Progenitor cell of endocrine pancreas (in vitro differentiated cells): ENCODE measurements at places on chromosomes 7 and 10.
A peak's percentile ranks its signal among the peaks of the same experiment; 100 is the strongest.

DNA sequence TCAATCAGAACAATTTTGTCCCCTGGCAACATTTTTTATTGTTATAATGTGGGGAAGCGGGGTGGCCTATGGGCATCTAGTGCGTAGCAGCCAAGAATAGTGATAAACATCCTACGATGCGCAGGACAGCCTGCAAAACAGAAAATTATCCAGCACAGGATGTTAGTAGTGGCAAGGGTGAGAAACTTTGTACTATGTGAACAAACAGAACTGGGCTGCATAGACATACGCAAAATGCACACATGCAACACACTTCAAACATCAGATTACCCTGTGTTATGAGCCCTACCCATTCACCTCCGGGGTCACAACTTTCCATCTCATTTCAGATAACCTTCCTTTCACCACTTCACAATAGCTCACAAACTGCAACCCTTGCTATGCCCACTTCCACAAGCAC is 3.1 kb downstream of the ZNF786 start:
- H3K27me3 ChIP-seq = no peaks in the 10 kb centered on the region
- peaks cover 36% of the 10 kb centered on the region for H3K36me3 ChIP-seq
- H3K4me1 ChIP-seq = peaks cover 7% of the 10 kb centered on the region

DNA sequence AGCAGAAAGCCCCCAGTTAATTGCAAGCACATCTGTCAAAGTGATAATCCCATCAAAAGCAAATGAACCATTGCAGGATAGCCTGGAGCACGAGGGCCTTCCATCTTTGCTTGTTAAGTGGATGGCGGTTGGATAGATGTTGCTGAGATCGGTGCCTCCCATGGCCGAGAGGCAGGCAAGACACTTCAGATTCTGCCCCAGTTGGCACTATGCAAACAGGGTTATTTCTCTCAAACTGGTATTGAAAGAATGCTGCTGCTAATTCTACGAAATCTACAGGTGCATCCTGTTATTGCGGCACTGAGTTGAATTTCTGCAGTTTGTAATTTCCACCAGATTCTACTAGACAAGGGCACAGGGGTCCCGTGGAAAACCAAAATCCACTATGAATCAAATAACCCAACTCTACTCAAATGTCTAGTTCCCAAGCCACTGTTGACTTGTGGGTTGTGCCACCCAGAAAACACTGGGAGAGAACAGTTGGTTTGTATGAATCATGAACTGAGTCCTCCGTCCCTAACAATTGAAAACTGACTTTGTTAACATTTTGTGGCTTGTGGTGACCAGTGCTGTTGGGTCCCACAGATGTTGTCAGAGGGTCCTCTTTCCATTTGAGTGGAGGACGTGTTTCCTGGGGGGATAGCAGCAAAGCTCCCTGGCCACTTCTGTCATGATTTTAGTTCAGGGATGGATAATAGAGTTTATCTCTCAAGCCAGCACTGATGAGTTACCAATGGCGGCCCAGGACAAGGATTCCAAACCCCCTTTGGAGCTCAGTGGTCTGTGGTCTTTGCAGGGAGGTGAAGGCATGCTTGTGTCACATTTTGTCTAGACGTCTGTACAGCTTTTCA is 7.1 kb upstream of the IL2RA start:
- no peak overlapping the region for H3K27ac ChIP-seq
- no peak for DNase-seq
- H3K36me3 ChIP-seq = no peaks in the 10 kb centered on the region
- H3K27me3 ChIP-seq = peaks cover 26% of the 10 kb centered on the region
- no peak overlapping the region for H3K4me3 ChIP-seq

- H3K27ac ChIP-seq = peak overlapping the region; percentile 19
- H3K27me3 ChIP-seq = no peaks in the 10 kb centered on the region
- H3K4me3 ChIP-seq = no peak overlapping the region
- peaks cover 1% of the 10 kb centered on the region for H3K4me1 ChIP-seq
Observed at GRCh38 chr10:91838199-91838598, 40.0 kb downstream of the TNKS2 start.

DNA sequence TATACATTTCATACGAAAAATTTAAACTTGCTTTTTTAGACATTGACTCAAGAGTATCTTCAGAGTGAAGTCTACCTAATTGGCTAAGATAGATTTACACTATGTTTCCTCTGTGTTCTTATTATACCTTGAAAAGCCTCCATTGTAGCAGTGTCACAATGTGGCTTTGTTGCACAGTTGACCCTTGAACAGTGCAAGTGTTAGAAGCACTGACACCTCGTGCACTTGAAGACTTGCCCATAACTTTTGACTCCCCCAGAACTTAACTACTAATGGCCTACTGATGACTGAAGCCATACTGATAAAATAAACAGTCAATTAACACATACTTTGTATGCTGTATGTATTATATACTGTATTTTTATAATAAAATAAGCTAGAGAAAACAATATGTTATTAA is 84.3 kb downstream of the CPED1 start:
- no peaks in the 10 kb centered on the region for H3K4me1 ChIP-seq
- DNase-seq = no peak

DNA sequence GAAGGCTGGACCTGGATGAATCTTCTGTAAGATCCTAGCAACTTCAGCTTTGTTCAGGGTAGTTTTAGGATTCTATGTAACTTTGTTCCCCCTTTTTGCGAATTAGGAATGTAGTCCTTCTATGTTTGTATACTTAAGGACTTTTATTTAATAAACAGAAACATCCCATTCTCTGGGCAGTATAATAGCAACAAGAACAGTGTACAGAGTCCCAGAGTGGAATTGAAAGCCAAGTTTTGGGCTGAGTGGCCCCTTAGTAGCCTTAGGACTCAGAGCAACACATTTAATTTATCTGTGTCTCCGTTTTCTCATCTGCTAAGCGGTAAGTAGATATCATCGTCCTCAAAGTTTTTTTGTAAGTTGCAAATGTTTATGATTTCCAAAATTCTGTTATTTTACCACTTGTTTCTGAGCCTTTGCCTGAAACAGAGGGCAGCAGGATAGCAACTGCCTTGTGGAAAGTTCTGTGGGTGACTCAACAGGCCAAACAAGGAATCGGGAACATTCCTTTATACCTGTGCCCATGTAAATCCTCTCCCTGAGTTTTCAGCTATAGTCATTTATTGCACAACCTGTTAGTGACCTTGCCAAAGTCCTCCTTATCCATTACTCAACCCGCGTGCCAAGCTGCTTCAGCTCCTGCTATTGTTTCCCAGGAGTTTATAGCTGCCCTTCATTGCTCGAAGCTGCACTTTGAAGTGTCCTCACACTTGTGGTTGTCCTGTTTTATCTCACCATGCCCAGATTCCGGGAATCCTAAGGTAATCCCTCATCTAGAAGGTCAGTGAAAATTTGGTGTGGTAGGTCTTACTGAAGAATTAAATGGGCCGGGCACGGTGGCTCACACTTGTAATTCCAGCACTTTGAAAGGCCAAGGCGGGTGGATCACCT is 199.1 kb upstream of the AHR start:
- H3K4me3 ChIP-seq = no peak overlapping the region
- no peaks in the 10 kb centered on the region for H3K36me3 ChIP-seq
- H3K27ac ChIP-seq = no peak overlapping the region
- DNase-seq = no peak

GRCh38 chr10:79926037-79926436 is 22.9 kb downstream of the SFTPD start:
- DNase-seq = no peak
- H3K36me3 ChIP-seq = no peaks in the 10 kb centered on the region
- H3K27ac ChIP-seq = no peak overlapping the region
- no peak overlapping the region for H3K4me3 ChIP-seq
- no peaks in the 10 kb centered on the region for H3K4me1 ChIP-seq
- H3K27me3 ChIP-seq = peaks cover 17% of the 10 kb centered on the region

DNA sequence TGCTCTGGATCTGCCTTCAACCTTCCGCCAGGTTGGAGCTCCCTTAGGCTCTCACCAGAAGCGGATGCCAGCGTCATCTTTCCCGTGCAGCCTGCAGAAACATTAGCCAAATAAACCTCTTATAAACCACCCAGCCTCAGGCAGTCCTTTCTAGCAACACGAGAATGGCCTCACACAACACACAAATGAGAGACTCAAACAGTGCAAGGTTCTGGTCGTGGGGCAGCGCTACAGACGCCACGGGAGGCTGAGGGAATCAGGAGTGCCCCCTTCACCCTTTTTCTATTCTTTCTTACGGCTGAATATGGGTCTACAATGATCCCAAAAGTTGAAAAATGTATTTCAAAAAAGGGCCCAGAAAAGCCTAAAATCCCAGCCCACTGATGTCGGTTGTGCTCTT is 96.4 kb downstream of the FOXL3 start:
- H3K36me3 ChIP-seq = peaks cover 9% of the 10 kb centered on the region
- H3K4me3 ChIP-seq = no peak overlapping the region
- H3K4me1 ChIP-seq = no peaks in the 10 kb centered on the region
- DNase-seq = no peak
- no peak overlapping the region for H3K27ac ChIP-seq

DNA sequence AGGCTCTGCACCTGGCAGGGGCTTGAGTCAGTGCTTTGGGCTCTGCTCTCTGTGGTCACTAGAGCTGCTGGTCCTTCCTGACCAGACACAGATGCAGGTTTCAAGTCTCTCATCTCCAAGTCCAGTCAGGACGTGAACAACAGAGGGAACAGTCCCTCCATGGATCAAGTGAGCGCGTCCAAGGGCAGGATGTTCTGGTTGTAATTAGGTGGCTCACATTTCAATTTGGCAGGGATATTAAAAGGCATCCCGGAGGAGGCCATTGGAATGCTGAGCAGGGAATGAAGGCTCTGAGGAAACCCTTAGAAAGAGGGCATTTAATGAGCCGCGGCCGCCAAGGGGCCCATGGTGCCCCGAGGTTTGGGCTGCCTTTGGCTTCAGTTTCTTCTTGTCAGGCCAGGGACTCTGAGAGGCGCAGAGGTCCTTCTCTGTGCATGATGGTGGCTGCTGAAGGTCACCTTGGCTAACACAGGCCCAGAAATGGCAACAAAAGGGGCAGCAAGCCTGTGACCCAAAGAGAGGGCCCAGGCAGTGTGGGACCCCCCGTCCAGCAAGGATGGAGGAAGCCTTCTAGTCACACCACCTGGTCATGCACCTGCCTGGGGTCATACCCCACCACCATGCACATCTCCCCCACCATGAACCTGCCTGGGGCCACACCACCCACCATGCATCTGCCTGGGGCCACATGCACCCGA is 30.7 kb upstream of the INPP5A start:
- no peaks in the 10 kb centered on the region for H3K36me3 ChIP-seq
- peaks cover under 1% of the 10 kb centered on the region for H3K27me3 ChIP-seq
- H3K4me3 ChIP-seq = no peak overlapping the region
- DNase-seq = no peak

- no peaks in the 10 kb centered on the region for H3K27me3 ChIP-seq
- no peaks in the 10 kb centered on the region for H3K36me3 ChIP-seq
- H3K27ac ChIP-seq = no peak overlapping the region
- H3K4me3 ChIP-seq = no peak overlapping the region
Observed at GRCh38 chr7:125504848-125505247, 575.2 kb upstream of the POT1 start.

GRCh38 chr7:135620980-135621850 is 41.1 kb upstream of the STMP1 start:
- H3K36me3 ChIP-seq = peaks cover 23% of the 10 kb centered on the region
- H3K4me3 ChIP-seq = no peak overlapping the region
- H3K4me1 ChIP-seq = peaks cover 2% of the 10 kb centered on the region
- peak overlapping the region; percentile 56 for H3K27ac ChIP-seq
- no peak for DNase-seq

- no peaks in the 10 kb centered on the region for H3K36me3 ChIP-seq
- no peak overlapping the region for H3K27ac ChIP-seq
- H3K27me3 ChIP-seq = peaks cover 5% of the 10 kb centered on the region
- no peak overlapping the region for H3K4me3 ChIP-seq
- no peaks in the 10 kb centered on the region for H3K4me1 ChIP-seq
Observed at GRCh38 chr10:105070952-105071351, 429.9 kb downstream of the SORCS3 start.

- DNase-seq = no peak
- no peak overlapping the region for H3K27ac ChIP-seq
- peaks cover 4% of the 10 kb centered on the region for H3K27me3 ChIP-seq
- H3K4me3 ChIP-seq = no peak overlapping the region
Observed at GRCh38 chr7:71706597-71706975, 574.6 kb downstream of the GALNT17 start.

- H3K4me1 ChIP-seq = no peaks in the 10 kb centered on the region
- H3K27ac ChIP-seq = no peak overlapping the region
- H3K4me3 ChIP-seq = no peak overlapping the region
- no peaks in the 10 kb centered on the region for H3K36me3 ChIP-seq
- peaks cover 9% of the 10 kb centered on the region for H3K27me3 ChIP-seq
- no peak for DNase-seq
Observed at GRCh38 chr7:140276001-140276400, 99.2 kb upstream of the KDM7A start.

GRCh38 chr10:110612087-110612486 is 32.0 kb upstream of the RBM20 start:
- H3K27me3 ChIP-seq = no peaks in the 10 kb centered on the region
- H3K4me3 ChIP-seq = no peak overlapping the region
- H3K27ac ChIP-seq = no peak overlapping the region
- H3K4me1 ChIP-seq = peaks cover 18% of the 10 kb centered on the region
- H3K36me3 ChIP-seq = no peaks in the 10 kb centered on the region

GRCh38 chr7:27188386-27189294 is 3.6 kb upstream of the HOXA11 start:
- no peak overlapping the region for H3K27ac ChIP-seq
- peak overlapping the region; percentile 9 for H3K4me3 ChIP-seq

GRCh38 chr10:14407567-14407966 is 76.8 kb upstream of the FRMD4A start:
- H3K27me3 ChIP-seq = peaks cover 10% of the 10 kb centered on the region
- H3K4me3 ChIP-seq = no peak overlapping the region
- no peaks in the 10 kb centered on the region for H3K36me3 ChIP-seq
- no peak for DNase-seq
- no peak overlapping the region for H3K27ac ChIP-seq

GRCh38 chr7:155418941-155419755 is 38.8 kb upstream of the EN2 start:
- H3K27ac ChIP-seq = no peak overlapping the region
- no peaks in the 10 kb centered on the region for H3K36me3 ChIP-seq
- no peaks in the 10 kb centered on the region for H3K4me1 ChIP-seq
- no peak for DNase-seq
- peaks cover 56% of the 10 kb centered on the region for H3K27me3 ChIP-seq
